ENCODE measurements at places on chromosomes 16 and 17.

- DNase-seq = no peak
Observed at GRCh38 chr16:24737391-24737871, 8.0 kb downstream of the TNRC6A start.

- peak; percentile 39 for DNase-seq
Observed at GRCh38 chr16:81696961-81697615, 82.0 kb upstream of the PLCG2 start.

GRCh38 chr16:74902161-74902560 is 82.8 kb downstream of the WDR59 start:
- no peak for DNase-seq

DNA sequence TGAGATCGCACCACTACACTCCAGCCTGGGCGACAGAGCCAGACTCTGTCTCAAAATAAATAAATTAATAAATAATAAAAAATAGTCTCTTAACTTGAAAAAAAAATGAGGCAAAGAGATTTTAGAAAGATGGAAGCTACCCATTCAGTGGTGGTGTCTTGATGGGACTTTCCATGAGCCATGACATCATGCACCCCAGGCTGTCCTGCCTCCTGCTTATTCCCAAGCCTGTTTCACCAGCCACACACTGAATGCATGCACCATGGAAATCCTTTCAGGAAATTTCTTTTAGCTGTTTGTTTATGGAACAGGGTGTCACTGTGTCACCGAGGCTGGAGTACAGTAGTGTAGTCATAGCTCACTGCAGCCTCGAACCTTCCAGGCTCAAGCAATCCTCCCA is 8.9 kb upstream of the DLX3 start:
- no peak for DNase-seq

DNA sequence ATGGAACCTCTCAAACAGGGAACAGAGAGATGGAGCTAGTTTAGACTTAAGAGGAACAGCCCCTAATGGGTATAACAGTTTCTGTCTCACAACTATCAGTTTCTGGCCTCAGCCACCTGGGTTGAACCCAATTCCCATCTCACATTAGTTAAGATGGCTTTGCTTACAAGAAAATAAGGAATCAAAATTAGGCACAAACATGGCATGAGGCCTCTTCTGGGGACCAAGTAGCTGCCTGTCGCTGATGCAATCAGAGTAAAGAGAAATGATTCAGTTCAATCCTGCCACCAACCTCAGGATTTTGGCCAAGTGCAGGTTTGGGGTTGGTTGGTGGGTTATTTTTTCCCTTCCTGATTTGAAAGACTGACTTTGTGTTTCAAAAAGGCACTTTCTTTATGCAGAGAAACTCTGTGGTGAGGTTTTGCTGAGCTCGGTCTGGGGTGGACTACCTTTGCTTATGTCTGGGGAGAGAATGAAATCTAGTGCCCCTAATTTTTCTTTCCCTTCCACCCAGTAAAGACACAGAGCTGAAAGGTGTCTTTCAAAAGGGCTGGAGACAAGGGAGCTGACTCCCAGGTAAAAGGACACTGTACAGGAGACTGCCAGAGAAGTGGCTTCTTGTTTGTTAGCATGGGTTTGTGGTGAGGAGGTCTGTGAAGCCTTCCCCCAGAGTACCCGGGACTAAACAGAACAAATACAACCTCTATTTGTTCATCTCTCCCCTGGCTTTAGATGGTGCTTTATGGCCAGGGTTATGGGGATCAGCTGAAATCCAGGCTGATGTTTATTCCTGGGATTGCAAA is 44.8 kb upstream of the NFAT5 start:
- no peak for DNase-seq

DNA sequence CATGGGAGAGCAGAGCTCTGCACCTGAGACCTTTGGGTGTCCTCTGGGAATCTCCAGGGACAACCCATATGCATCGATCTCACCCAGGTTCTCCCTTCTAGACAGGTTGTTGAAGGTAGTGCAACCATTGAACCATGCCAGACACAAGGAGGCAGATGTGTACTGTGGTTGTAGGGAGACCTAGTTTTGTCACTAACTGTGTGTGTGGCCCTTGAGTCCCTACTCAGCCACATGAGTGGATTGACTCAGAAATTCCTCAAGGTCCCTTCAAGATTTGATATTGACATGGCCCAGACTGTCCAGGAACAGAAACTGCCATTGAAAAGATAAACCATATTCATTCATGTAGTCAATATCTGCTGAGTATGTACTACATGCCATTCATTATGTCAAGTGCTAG is 396.4 kb upstream of the CCL2 start:
- no peak for DNase-seq

DNA sequence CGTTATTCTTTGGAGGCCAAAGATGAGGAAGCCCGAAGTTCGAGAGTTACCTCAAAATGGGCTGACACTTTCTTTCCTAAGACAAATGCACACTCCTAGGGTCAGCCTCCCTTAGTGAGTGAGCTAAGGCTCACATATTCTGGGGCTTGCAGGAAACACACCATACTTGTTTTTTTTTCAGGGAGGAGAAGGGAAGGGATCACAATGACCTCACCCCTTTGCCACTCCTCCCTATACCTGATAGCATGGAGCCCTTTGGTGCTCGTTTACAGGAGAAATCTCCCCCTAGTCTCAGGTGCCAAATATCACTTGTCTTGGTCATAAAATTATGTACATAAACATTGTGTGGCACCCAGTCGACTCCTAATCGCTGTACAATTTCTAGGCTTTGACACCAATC is 4.6 kb upstream of the TMEM100 start:
- DNase-seq = no peak

GRCh38 chr17:1736348-1737281 is 6.1 kb upstream of the SERPINF2 start:
- DNase-seq = no peak

GRCh38 chr17:58310511-58311428 is 17.8 kb downstream of the TSPOAP1 start:
- DNase-seq = no peak

GRCh38 chr16:67652578-67653127 is 7.4 kb downstream of the ACD start:
- DNase-seq = no peak

GRCh38 chr17:33593991-33594390 is 300.9 kb upstream of the ASIC2 start:
- no peak for DNase-seq

Measured in activated naive CD4-positive, alpha-beta T cell (primary cell).